ENCODE measurements at places on chromosomes 7 and 10.

- no peak for DNase-seq
Measured at GRCh38 chr7:18076461-18076860, 48.8 kb upstream of the PRPS1L1 start.

DNA sequence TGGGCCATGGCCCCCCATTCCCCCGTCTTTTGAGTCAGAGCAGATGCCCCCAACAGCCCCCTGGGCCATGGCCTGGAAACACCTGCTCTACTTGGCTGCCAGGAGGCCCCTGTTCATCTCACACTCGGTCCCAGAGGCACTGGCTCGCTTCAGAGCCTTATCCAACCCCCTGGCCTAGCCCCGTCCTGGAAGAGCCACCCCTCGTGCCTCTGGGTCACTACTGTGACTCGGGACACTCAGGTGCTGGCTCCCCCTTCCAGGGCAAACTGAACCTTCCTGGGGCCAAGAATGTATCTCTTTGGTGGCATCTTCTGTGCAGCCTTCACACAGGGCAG, 7.0 kb downstream of the POLR2J start:
- no peak for DNase-seq

GRCh38 chr10:21078410-21079329, 181.6 kb upstream of the NEBL start:
- DNase-seq, result no peak

GRCh38 chr7:27835376-27835775, 95.4 kb downstream of the TAX1BP1 start:
- DNase-seq, result no peak

- DNase-seq, result no peak
Measured at GRCh38 chr7:19969859-19970493, 196.6 kb upstream of the TMEM196 start.

GRCh38 chr10:112528235-112528634, 81.2 kb downstream of the VTI1A start:
- DNase-seq, result no peak

GRCh38 chr10:13788711-13789447, 202.1 kb downstream of the PRPF18 start:
- no peak for DNase-seq

DNA sequence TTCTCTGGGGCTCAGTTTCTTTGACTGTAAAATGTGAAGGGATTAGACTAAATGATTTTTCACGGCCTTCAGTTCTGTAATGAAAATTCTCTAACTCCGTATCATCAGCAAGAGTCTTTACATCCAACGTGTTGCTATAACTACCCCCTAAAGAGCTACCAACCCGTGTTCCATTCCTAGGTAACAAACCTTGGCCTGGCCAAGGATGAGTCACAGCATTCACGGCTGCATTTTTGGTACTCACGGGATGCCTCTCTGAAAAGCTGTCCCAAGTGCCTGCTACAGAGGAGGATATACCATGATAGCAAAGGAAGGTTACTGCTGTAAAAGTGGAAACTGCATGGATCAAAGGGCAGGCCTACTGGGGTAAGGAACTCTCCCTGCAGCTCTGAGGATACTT, 5.9 kb downstream of the LRRC4 start:
- DNase-seq, result no peak

GRCh38 chr7:122038904-122039303, 105.1 kb downstream of the AASS start:
- no peak for DNase-seq

DNA sequence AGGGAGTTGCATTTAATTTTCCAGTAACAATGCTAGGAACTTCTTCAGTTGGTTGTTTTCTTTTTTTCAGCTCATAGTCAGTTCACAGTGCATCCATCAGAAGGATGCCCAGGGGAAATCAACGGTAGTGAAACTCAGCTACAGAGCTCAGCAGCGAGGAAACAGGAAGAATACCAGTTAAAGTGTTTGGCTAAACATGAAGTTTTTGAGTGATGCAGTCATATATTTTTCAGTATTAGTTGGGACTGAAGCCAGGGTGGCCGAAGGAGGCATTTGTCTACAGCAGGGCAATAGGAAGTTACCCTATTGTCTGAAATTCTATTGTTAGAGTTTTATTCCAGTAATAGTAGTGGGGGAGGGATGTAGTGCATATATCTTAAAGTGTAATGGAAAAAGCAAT, 45.3 kb upstream of the MALRD1 start:
- no peak for DNase-seq

GRCh38 chr7:155961241-155962190, 149.3 kb upstream of the SHH start:
- DNase-seq, result no peak

DNA sequence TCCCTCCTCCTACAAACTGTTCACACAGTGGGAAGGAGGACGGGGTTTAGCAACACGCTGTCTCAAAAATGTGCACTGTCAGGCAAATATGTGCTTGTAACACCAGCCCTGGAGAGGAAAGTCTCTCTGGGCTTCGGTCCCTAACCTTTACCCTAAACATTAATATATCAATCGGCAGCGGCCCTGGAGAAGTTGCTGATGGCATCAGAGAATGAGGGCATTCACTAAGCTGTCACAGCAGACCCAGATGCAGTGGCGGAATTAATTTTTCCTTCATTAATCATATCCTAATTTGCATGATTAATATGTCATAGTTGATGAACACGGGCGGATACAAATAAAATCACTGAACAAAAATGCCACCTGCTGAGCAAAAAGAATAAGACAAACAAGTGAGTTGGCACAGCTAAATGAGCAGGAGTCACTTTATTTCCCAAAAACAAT, 45.2 kb upstream of the INSIG1 start:
- DNase-seq, result no peak

- no peak for DNase-seq
Measured at GRCh38 chr7:43118313-43118712, 5.9 kb downstream of the HECW1 start.

GRCh38 chr7:94697035-94697974, 41.4 kb upstream of the SGCE start:
- DNase-seq, result no peak

DNA sequence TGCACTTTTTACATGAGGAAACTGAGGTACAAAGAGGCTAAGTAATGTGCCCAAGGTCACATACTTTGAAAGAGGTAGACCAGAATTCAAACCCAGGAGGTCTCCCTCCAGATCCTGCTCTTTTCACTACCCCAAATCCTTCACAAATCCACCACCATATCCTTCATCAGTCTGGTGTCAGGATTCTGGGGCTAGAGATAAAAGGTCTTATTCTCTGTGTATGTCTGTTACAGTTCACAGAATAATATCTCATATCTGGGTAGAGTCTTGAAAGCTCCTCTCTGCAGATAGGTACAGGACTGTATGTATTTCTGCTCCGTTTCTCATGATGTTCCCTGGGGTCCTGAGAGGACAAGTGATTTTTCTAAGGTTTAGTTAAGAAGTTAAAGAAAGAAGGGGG, 4.9 kb downstream of the PIK3CG start:
- no peak for DNase-seq

DNA sequence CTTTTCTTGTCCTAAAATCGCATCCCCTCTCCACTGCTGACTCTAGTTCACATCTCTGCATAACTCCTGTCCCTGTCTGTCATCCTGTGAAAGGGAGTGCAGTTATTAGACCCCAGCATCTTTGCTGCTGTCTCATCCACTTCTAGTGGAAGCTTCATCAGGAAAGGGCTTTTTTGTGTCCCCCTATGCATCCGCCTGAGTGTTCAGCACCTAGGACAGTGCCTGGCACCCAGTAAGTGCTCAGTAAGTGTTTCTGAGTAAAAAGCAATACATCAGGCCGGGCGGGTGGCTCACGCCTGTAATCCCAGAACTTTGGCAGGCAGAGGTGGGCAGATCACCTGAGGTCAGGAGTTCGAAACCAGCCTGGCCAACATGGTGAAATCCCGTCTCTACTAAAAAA, 211.8 kb upstream of the FOXK1 start:
- DNase-seq, result no peak

GRCh38 chr7:17429579-17429978, 131.1 kb downstream of the AHR start:
- DNase-seq, result no peak

GRCh38 chr7:157027568-157028198, 17.2 kb upstream of the MNX1 start:
- DNase-seq, result no peak

GRCh38 chr10:86667421-86668181, 710 bp upstream of the LDB3 start:
- DNase-seq, result no peak

- DNase-seq, result no peak
Measured at GRCh38 chr7:107594961-107595737, 15.1 kb downstream of the BCAP29 start.

DNA sequence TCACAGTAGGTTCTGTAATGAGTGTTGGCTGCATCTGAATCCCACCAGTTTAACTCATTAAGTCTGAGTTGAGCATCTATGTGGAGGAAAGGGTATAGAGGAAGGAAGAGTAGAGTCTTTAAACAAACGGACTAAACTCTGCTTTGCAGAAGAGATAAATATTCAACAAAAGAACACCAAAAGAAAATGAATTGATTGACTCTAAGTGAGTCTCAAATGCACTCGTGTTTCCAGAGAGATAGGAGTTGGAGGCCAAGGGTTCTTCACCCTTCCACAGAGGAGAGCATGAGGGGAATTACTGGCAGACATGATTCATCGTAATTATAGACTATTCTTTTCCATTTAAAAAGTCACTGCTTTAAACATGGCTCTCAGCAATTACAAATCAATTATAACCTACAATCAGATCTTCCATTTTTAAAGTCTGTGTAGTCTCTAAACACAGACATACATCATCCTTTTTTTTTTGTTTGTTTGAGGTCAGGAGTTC, 56.3 kb downstream of the PLPP4 start:
- no peak for DNase-seq

- DNase-seq, result no peak
Measured at GRCh38 chr7:22849662-22850061, 27.0 kb upstream of the TOMM7 start.

DNA sequence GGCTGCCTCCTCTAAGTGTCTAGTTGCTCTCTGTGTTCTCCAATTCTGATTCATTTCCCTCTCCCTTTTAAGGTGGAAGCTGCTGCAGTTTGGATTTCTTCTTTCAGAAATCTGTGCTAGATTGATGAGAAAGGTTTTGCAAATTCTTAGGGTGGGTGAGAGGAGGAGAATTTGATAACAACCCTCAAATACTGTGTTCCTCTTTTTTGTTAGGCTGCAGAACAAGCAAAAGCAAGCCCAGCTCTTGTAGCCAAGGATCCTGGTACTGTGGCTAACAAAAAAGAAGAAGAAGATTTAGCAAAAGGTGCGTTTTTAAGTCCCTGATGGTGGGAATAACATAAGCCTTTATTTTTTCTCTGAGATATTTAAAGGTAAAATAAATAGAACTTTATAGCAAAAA, 49.1 kb downstream of the STAM start:
- DNase-seq, result no peak

Data from naive thymus-derived CD8-positive, alpha-beta T cell (primary cell).